Stimulated activated CD4-positive, alpha-beta T cell treated with anti-CD3 and anti-CD28 coated beads, Interleukin-1b, Interleukin-23, amount 100 ng/mL, for 1 hour (primary cell): ENCODE measurements at places on chromosomes 11 and 22.

GRCh38 chr11:66139817-66140404 lies 69.8 kb downstream of the PACS1 start:
- no peak for DNase-seq

- no peak for DNase-seq
Observed at GRCh38 chr11:132551016-132551415, 981.3 kb downstream of the OPCML start.

DNA sequence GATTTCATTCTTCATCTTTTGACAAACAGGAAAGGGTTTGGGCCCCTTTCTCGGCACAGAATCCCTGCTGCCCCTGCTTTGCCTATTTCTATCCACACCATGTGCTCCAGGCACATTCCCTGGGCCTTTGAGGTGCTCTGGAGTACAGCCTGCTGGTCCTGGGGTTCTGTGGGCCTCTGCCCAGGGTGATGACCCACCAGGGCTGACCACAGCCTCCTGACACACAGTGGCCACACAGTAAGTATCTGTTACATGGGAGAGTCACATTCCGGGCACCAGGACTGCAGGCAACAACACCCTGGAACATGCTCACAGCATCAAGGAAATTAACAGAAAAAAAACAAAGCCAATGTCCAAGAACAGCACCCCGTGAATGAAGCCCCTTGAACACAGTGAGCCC lies 39.1 kb downstream of the SCUBE2 start:
- no peak for DNase-seq

GRCh38 chr11:29734287-29734686 lies 282.5 kb downstream of the KCNA4 start:
- no peak for DNase-seq

GRCh38 chr11:34149786-34150185 lies 44.4 kb downstream of the NAT10 start:
- DNase-seq = no peak

- peak; percentile 51 for DNase-seq
Observed at GRCh38 chr22:42649246-42650099, at the start of gene CYB5R3. Gene CYB5R3, minus strand, starts transcription at chr22:42649392. Its CDS starts 77 bp downstream, at chr22:42649315.

DNA sequence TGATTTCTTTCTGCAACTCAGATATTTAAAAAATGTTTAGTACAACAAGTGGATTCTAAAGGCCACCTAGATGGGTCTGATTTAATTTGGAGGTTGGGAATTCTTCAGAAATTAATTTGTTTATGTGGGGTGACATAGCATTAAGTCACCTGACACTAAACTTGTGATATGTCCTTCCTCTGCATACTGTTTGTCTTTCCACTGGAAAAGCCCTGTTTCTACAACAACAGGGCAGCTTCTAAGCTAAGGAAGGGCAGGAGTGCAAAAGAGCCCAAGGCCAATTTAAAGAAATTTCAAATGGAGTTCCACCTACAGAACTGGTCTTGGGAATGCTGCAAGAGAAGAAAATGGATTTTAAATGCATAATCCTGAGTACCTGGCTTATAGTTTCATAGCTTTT lies 319.2 kb downstream of the SOX6 start:
- no peak for DNase-seq

GRCh38 chr11:123690485-123690884 lies 36.1 kb upstream of the SCN3B start:
- no peak for DNase-seq

GRCh38 chr22:27880778-27881394 lies 38.2 kb downstream of the PITPNB start:
- DNase-seq = no peak

GRCh38 chr11:125433454-125434121 lies 62.5 kb downstream of the FEZ1 start:
- DNase-seq = no peak

DNA sequence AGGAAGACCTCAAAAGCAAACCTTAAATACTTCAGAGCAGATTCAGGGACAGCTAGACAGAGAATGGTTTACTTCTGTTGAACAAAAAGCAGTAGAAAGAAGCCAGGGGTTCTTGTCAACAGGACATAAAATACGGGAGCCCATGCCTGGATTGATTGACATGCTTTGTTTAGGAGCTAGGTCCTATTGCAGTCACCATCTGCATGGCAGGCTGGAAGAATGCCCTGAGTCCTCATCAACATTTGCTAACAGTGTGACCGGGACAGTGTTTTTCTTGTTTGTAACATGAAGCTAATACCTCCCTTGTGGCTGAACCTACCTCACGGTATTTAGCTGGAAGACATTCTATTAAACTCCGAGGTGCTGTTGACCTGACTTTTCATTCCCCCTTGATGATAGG lies 225.4 kb downstream of the NTM start:
- no peak for DNase-seq
